ENCODE measurements at places on chromosomes 7 and 10.

- DNase-seq: no peak
These were observed 195.9 kb downstream of the XPNPEP1 start for GRCh38 chr10:109727436-109727835.

- DNase-seq: no peak
These were observed 714.1 kb downstream of the PARD3 start for GRCh38 chr10:34101001-34101400.

GRCh38 chr10:90969947-90970673 lies 49.2 kb upstream of the ANKRD1 start:
- DNase-seq: no peak

DNA sequence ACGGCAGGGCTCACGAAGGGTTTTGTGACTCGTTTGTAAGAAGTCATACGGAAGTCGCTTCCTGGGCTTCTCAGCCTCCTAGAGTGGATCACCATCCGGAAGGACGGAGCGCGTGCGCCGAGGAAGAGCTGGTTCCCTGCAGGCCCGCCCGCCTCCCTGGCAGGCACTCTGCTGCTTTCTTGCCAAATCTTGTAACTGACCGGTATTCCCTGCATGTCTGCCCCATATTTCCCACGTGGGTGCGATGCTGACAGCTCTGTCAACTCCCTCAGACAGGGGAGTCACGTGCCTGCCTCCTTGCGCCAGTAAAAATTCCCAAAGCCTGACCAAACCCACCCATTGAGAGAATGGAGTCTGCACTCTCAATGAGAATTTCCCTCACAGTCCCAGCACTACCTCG lies 12.7 kb downstream of the SHH start:
- DNase-seq: no peak

DNA sequence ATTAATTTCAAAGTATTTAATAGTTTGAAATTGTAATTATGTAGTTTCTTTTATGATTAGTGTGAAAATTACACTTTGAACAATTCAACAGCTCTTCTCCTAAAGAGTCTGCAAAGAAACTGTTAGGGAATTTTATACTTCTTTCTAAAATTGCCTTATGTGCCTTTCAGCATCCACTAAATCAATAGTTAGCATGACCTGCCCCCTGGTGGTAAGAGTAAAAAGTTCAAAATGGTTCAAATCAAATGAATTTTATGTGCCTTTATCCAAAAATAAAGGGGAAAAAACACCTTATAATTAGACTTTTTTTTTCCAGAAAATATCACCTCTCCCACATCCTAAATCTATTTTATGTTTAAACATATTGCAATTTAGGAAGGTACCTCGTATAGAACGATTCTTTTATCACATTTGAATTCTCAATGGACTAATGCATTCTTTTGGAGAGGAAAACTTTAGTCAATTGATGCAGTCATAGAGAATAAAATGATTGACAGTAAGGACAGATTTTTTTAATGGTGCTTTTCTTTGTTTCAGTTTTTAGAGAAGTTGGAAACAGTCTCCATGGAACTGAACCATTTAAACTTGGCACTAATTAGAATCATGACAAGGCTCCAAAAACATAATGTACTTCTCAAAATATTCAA lies 163.7 kb downstream of the SEMA3D start:
- DNase-seq: no peak

DNA sequence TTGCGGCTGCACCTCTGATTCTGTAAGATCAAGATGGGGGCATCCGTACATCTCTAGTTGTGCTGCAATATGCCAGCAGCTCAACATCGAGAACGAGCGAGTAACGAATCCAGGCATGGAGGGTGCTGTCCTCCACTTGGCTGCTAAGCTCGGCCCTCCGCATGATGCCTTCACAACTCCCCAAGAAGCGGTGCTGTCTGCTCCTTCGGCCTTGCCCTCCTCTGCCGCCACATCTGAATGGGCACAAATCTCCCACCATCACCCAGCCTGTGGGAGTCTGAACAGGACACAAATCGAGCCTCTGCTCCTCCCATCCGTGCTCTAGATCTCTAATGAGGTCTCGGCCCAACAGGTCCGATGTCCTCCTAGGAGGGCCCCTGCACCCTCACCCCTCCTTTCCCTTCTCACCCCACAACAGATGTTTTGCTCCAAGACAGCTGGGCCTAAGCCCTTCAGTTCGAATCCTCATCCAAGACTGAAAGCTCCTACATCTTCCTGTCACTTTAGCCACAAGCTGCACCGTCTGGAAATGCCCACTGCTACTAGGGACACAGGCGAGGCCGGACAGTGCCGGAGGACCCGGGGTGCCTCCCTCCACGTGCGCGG lies 86.7 kb downstream of the ZNF33B start:
- DNase-seq: no peak

GRCh38 chr7:117249696-117250095 lies 73.2 kb downstream of the WNT2 start:
- DNase-seq: no peak

- DNase-seq: no peak
These were observed 68.0 kb downstream of the CAMK1D start for GRCh38 chr10:12417331-12417730.

GRCh38 chr7:18518555-18518954 lies 23.0 kb downstream of the HDAC9 start:
- no peak for DNase-seq

- DNase-seq: no peak
These were observed 316.1 kb downstream of the CCDC3 start for GRCh38 chr10:12685261-12686058.

DNA sequence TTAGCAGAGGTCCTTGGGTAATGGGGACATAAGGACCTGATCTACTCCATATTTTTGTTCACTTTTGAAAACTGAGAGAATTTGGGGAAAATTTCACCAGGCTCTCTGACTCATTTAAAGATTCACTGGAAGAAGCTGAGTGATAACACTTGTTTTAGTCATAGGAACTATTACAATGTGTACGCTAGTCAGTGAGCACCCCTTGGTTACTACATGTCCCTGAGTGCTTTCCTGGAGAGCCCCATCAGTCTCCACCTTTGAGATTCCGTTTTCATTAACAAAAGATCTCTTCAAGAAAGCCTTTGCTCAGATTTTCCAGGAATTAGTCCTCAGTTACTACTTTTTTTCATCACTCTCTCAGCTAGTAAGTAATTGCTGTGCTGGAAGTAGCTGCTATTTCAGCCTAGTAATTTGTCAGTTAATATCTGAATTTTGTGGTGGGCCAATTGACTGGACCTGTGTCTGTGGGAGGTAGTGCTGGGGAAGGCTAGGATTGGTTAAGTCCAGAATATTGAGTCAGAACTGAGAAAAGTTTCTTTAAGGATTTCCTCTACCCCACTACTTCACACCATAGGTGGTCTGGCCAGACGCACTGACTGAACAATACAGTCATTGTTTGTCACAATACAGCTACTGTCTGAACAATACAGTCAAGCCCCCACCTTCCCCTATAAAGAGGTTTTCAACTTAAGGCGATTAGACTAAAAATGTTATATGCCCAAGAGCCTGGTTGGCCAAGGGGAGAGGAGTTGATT lies 235.0 kb downstream of the CCDC7 start:
- DNase-seq: no peak

GRCh38 chr10:109962247-109962646 lies 38.9 kb upstream of the XPNPEP1 start:
- DNase-seq: no peak

DNA sequence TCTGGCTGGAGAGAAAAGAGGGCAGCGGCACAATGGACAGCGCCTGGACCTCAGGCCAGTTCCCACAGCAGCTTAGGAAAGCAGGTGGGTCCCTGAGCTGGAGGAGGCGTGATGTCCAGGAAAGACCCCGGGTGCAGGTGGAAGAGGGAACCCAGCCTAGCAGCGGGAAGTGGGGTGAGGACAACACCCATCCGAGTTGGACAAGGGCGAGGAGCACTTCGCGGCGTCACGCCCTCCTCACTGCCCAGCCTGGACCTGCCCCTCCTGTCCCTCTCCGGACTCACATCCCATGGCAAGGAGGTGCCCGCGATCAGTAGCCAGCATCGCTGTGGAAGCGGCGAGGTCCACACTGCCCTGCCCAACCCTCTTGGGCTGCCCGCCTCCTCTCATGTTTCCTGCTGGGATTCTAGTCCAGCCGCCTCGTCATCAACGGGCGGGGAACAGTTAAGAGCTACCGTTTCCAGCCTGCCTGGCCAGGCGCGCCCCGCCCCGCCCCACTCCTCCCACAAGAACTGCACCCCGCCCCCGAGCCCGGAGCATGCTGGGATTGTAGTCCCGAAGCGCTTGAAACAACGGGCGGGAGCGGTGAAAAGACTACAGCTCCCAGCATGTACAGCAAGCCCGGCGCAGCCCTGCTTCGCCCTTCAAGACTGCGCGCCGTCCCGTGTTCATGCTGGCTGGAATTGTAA lies 930.6 kb upstream of the ZNF722 start:
- no peak for DNase-seq

DNA sequence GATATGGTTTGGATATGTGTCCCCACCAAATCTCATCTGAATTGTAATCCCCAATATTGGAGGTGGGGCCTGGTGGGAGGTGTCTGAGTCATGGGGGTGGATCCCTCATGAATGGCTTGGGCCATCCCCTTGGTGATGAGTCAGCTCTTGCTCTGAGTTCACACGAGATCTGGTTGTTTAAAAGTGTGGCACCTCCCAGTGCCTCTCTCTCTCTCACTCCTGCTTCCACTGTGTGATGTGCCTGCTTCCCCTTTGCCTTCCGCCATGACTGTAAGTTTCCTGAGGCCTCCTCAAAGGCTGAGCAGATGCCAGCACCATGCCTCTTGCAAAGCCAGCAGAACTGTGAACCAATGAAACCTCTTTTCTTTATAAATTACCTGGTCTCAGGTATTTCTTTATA lies 4.8 kb upstream of the GCK start:
- DNase-seq: no peak

DNA sequence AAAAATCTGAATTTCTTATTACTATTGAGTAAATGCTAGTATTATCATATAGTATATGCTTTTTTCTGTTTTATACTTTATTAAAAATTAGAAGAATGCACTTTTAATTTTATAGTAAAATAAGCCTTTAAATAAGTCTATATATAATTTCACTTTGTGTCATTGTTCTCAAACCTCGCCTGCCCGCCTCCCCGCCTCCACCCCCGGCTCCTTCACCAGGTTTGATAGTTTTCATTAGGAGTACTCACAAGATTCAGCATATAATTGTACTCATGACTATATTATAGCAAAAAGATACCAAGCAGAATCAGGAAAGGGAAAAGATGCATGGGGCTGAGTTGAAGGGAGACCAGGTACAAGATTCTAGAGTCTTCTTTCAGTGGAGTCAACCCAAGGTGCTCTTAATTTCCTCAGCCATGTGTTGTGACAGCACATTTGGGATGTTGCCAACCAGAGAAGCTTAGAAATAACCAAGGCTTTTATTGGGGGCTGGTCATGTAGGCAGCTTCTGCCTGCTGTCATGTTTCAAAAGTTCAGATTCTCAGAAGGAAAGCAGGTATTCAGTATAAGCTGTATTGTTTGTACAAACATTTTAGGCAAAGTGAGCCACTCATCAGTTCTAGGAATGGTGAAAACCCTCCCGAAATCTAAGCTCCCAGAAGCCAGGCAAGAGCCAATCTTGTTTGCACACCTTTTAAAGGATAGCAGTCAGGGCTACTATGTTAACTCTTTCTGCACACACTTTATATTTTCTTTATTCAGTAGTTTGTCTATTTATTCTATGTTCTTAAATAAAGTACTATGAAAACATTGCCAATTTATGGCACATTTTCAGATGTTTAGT lies 12.3 kb downstream of the NHLRC2 start:
- no peak for DNase-seq

- no peak for DNase-seq
These were observed 39.4 kb upstream of the PRSS1 start for GRCh38 chr7:142709921-142710320.

DNA sequence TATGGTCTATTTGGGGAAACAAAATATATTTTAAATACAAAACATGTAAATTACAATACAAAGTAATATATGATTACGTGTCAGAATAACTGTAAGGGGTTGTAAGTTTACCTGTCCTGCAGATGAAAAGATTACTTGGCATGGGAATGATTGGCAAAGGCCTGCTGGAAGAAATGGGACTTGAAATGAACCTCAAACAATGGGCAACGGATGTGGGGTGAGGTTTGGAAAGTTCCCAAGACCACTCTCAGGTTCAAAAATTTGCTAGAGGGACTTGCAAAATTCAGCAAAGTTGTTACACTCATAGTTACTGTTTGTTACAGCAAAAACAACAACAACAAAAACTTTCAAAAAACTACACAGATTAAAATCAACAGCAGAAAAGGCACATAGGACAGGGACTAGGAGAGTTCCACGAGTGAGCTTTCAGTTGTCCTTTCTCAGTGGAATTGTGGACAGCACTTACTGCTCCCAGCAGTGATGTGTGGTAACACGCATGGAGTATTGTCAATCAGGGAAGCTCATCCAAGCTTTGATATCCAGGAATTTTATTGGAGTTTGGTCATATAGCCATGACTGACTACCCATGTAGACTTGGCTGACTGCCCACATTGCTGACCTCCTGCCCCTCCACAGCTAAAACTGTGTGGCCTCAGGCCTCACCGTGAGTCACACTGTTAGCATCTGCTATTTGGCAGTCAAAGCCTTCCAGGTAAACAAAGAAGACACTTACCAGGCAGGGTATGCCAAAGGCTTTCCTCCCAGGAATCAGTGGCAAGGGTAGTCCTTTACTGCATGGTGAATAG lies 43.8 kb downstream of the EXOC6 start:
- DNase-seq: no peak

DNA sequence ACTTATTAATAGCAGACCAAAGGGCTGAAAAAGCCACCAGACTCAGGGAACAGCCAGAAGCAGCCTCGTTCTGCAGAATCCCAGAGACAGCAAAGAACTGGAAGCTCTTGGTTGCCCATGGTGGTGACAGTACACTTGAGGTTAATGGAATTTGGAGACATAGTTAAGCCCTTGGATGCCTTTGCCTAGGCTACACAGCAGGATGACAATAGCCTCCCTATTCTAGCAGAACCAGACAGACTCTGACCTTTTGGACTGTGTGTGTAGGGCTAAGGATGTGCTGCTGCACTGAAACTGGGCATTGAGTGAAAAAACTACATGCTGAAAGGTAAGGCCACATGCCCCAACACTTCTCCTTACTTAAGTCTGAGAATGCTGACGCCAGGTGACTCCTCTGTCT lies 22.7 kb downstream of the OTUD1 start:
- DNase-seq: no peak

DNA sequence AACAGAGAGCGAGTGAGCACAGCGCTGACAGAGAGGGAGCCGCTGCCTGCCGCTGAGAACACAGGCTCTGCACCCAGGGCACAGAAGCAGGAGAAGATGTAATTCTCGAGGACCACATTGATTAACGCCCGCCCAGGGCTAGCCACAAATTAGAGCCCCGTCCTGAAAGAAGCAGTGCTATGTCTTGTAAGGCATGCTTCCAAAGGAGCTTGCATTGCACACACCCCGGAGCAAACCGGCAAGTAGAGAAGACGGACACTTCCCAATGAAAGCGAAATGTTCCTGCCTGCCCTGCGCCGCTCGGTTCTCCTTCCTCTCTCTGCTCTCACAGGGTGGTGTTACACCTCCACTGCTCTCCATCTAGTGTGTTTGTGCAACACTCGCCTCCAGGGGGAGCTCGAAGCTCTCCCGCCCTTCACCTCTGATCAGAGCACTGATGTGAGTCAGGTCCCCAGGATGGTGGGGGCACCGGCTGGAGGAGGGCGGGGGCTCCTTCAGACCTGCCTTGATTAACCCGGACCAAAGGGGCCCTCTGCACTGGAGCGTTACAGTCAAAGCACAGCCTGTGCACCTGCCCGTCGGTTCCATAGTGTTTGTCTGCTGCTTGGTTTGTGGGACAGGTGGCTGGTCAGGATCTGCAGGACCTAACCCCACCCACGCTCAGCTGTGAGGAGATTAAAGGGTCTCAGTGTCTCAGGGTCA lies 316.5 kb downstream of the ADARB2 start:
- no peak for DNase-seq

Measured in fibroblast of skin of left biceps (primary cell).